ENCODE measurements at places on chromosomes 3 and 15. TPM values are rescaled to one million over a fixed set of nuclear protein-coding genes. Genes with fewer than 3 reads are reported as not detected.

GRCh38 chr3:127330385-127330784, 42.5 kb upstream of the PRR20G start:
- no peak overlapping the region for H3K27ac ChIP-seq
- H3K36me3 ChIP-seq, result no peaks in the 10 kb centered on the region
- H3K4me3 ChIP-seq, result no peak overlapping the region
- H3K4me1 ChIP-seq, result no peaks in the 10 kb centered on the region

The ANKUB1 gene
- total RNA-seq, result not detected

The MNS1 gene
- 6.7 TPM for total RNA-seq

DNA sequence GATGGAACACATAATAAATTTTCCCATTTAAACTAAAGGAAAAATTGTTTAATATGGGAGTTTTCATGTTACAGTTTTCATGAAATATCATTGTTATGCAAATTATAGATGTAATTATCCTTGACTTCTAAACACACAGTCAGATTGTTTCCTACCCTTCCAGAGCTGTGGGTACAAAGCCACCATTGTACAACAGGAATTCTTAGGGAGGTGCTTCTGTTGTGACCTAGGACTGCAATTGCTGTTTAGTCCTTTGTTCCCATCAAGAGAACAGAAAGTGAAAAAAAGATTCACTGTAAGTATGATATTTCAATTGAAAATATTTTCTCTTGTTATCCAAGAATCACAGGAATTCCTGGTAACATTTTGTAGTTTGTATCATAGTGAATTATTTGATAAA, 455.3 kb upstream of the NAALADL2 start:
- H3K4me1 ChIP-seq, result no peaks in the 10 kb centered on the region
- DNase-seq, result no peak
- H3K27me3 ChIP-seq, result no peaks in the 10 kb centered on the region
- H3K36me3 ChIP-seq, result no peaks in the 10 kb centered on the region
- no peak overlapping the region for H3K4me3 ChIP-seq
- H3K27ac ChIP-seq, result no peak overlapping the region

DNA sequence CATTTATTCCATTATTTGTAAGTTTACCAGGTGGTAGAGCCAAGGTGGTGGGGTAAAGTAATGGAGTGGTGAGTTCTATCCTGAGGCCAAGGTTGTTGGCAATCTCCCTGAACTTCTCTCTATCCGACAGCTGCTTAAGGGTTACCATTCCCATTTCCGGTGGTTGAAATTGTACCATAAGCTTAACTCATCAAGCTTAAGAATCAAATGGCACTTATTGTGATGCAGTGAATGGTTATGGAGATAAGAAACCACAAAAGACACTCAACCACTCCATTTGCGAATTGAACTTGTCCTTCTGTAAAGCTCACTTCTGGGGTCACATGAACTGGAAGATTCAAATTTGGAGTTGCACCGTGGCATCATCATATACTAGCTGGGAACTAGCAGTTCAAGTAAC, 287.4 kb upstream of the SLCO3A1 start:
- H3K27me3 ChIP-seq, result no peaks in the 10 kb centered on the region
- DNase-seq, result no peak
- H3K4me1 ChIP-seq, result no peaks in the 10 kb centered on the region
- no peak overlapping the region for H3K4me3 ChIP-seq
- no peaks in the 10 kb centered on the region for H3K36me3 ChIP-seq
- H3K27ac ChIP-seq, result no peak overlapping the region

DNA sequence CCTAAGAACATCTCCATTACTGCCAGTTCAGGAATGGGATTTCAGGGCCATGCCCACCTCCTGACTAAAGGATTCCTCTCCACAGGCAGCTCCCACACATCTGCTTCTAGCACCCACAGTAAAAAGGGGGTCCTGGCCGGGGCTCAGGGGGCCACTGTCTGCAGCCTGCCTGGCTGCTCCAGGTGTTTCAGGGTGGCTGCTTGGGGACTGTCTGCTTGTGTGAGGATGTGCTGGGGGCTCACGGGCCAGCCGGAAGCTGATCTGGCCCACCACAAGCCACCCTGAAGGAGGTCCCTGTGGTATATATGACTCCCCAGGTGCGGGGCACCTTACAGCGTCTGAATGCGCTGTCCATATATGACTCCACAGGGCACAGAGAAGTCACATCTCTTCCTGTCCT, 135.4 kb downstream of the NSMCE3 start:
- no peak for DNase-seq
- no peak overlapping the region for H3K27ac ChIP-seq
- no peaks in the 10 kb centered on the region for H3K27me3 ChIP-seq
- H3K36me3 ChIP-seq, result no peaks in the 10 kb centered on the region

- no peak overlapping the region for H3K27ac ChIP-seq
- no peak overlapping the region for H3K4me3 ChIP-seq
- no peaks in the 10 kb centered on the region for H3K27me3 ChIP-seq
- H3K36me3 ChIP-seq, result no peaks in the 10 kb centered on the region
Measured at GRCh38 chr3:9253327-9253726, 3.9 kb upstream of the SRGAP3 start.

All from uterus (tissue), 4 donors.